Stimulated activated CD8-positive, alpha-beta memory T cell treated with anti-CD3 and anti-CD28 coated beads, Interleukin-2, amount 100 ng/mL, for 48 hours (primary cell): ENCODE measurements at places on chromosomes 7 and 10.

GRCh38 chr10:79562135-79562756 lies 2.0 kb upstream of the SFTPA2 start:
- peak; percentile 47 for DNase-seq

GRCh38 chr7:98395951-98396350 lies 4.9 kb downstream of the BAIAP2L1 start:
- DNase-seq: no peak

DNA sequence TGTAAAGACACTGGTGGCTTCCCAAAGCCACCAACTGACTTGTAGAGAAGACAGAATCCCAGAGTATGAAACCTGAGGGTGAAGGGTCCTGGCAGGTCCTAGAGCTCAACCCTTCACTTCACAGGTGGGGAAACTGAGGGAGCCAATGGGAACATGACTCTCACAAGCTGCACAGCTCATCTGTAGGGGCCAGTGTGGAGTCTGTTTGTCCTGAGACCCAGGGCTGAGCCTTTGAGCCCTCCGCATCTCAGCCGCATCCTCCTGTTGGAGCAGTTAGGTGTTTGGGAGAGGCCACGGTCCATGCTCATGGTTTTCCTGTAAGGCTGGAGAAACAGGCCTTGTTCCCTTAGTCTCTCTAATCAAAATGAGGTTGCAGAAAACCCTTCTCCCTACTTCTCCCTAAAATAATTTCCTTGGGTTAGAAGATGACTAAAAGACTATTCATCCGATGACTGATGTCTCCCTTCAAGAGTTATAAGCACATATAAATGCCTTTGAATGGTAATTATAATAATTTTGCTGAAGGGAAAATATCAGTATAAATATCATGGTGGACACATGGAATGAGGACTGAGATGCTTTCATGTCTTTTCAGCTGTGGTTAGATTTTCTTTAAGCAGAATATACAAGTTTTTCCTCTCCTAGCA lies 10.3 kb downstream of the HTRA1 start:
- no peak for DNase-seq

DNA sequence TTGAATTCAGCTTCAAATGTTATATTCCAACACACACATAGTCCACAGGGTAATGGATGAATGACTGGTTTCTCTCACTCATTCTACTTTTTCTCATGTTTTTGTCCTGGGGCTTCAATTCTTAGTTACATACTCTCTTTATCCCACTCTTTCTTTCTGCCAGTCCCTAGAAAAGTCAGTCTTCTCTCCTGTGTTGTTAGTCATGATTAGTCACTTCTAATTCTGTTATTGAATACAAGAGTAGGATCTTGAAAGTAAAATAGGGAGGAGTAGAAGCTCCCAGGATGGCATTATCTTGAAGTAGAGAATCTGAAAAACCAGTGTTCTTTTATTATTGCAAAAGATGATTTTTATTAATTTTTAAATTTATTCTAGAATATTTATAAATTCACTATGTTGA lies 45.5 kb upstream of the CALCR start:
- no peak for DNase-seq

DNA sequence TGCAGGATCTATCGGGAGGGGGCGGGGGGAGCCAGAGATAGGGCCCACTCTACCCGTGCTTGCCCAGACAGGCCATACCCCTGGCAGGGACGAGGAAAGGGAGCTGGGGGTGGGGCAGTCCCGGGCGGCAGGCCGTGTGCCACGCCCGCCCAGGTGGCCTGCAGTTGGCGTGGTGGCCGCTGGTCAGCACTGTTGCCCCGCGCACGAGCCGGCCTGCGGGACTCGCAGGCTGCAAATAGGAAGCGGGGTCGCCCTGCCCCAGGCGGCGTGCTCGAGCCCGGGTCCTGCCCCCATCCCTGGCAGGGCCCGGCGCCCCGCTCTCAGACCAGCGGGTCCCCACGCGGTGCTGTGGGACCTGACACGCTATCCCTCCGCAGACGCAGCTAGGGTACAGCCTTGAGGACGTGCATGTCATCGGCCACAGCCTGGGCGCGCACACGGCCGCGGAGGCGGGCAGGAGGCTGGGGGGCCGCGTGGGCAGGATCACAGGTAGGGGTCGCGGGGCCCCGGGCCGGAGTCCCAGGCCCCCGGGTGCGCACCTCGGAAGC lies 6.7 kb downstream of the PNLIPRP2 start:
- no peak for DNase-seq

- no peak for DNase-seq
Observed at GRCh38 chr7:356691-357462, 66.9 kb downstream of the FOXL3 start.

GRCh38 chr10:132383751-132384196 lies 13.2 kb upstream of the PWWP2B start:
- DNase-seq: no peak

- DNase-seq: no peak
Observed at GRCh38 chr10:43255634-43256431, 11.0 kb downstream of the RASGEF1A start.

- DNase-seq: no peak
Observed at GRCh38 chr10:132946-133898, 2.0 kb upstream of the ZMYND11 start.

DNA sequence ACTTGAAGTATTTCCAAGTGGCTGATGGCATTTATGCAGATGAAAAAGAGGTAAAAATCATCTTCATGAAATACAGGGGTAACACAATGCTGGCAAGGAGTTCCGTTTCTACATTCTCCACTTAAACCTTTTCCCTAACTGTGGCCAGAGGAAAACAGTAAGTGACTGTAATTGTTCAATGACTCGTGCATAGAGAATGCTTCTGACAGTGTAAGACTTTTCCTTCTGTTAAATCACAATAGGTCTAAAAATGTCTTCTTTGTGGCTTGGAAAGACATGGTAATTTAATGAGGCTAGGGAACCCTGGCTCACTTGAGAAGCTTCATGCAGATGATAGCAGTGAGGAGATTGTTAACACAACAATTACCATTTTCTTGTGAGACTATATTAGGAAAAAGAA lies 50.3 kb upstream of the RSU1 start:
- no peak for DNase-seq

- no peak for DNase-seq
Observed at GRCh38 chr10:69965086-69965485, 87.6 kb upstream of the MACROH2A2 start.

DNA sequence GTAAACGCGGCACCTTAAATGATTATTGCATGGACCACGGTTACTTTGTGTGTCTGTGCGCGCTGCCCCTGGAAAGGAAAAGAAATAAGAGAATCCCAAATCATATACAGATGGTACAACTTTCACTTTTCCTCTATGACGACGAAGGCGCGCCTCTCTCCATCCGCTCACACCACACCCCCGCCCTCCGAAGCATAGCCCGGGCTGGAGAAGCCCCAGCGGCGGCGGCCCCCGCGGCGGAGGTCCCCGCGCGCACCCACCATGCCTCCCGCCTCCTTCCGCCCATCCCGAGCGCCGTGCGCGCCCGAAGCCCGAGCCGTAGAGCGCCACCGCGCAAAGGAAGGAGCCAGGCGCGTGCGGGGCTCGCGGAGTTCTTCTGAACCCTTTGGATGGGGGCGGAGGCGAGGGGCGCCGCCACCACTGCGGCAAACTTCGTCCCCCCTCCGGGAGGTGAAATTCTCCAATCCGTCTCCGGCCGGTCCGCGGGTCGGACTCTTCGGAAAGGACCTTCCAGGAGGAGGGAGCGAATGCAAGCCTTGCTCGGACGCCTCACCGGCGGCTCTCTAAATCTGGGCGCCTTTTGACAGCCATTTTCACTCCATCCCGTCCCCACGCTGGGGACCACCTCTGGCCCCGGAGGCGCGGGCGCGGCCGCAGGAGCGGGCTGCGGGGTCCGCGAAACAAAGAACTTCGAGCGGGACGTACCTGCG lies 588 bp downstream of the GLI3 start:
- DNase-seq: no peak

- DNase-seq: no peak
Observed at GRCh38 chr10:114499116-114499515, 94.8 kb upstream of the AFAP1L2 start.
